ENCODE measurements at places on chromosomes 7 and 10. TPM values are rescaled to one million over a fixed set of nuclear protein-coding genes. Genes with fewer than 3 reads are reported as not detected.

The ASZ1 gene
- total RNA-seq: not detected

The PLEKHS1 gene
- total RNA-seq: not detected

The PNLIP gene
- total RNA-seq: not detected

The INMT gene
- total RNA-seq: 0.14 TPM

The ZNF727 gene
- total RNA-seq: not detected

The ITGB8 gene
- not detected for total RNA-seq

The PNLIPRP1 gene
- not detected for total RNA-seq

The TAS2R4 gene
- total RNA-seq: 0.22 TPM

The TMEM270 gene
- total RNA-seq: not detected

The HMX3 gene
- 0.35 TPM for total RNA-seq
